Astrocyte of the spinal cord (primary cell): ENCODE measurements at places on chromosomes 16 and 17.
A peak's percentile ranks its signal among the peaks of the same experiment; 100 is the strongest.

DNA sequence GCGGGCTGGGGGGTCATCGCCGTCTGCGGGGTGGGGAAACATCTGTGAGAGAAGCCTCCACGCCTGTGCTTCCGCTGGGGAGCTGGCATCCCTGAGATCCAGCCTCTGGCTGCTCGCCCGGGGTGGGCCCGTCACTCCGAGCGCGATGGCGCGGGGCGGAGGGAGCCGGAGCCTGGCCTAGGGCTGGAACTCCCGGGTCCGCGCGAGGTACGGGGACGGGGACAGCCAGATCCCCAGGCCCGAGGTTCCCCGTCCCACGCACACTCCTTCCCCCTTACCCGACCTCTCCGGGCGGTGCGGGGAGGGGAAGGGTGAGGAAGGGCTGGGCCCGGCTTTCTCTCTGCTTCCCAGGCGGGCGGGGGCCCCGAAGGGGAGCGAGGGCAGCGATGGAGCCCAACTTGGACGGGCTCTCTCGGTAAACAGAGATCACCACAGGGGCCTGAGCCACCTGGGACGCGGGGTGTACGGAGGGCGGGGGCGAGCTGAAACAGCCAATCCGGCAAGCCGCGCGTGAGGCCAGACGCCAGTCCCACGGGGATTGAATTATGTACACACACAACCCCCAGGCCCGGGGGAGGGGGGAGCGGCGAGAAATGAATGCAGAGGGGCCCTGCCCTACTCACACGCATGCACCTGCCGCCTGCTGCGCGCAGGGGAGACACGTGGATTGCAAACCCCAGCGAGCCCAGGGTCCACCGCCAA is at the start of gene SLC16A11:
Gene SLC16A11, minus strand, starts transcription at position 596 of the 702 bp plus-strand sequence. Its CDS starts 579 bp downstream, at position 17.
- DNase-seq, result peak; percentile 17

- DNase-seq, result no peak
Observed at GRCh38 chr17:50153650-50154575, 3.4 kb upstream of the PPP1R9B start.

- no peak for DNase-seq
Observed at GRCh38 chr17:72318131-72318530, 197.3 kb downstream of the SOX9 start.

GRCh38 chr16:3346041-3346440 is 9.6 kb upstream of the OR2C1 start:
- DNase-seq, result no peak

- no peak for DNase-seq
Observed at GRCh38 chr17:57982452-57983170, 5.4 kb downstream of the VEZF1 start.

DNA sequence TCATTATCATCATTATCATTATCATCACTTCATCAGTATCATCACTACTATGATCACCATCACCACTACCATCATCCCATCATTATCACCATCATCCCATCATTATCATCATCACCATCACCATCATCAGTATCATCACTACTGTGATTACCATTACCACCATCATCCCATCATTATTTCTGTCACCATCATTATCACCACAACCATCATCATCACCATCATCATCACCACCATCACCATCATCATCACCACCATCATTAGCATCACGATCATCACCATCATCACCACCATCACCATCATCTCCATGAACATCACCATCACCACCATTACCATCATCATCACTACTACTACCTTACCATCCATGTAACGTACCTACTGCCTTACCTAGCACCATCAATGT is 368.8 kb downstream of the SEC14L1 start:
- no peak for DNase-seq

DNA sequence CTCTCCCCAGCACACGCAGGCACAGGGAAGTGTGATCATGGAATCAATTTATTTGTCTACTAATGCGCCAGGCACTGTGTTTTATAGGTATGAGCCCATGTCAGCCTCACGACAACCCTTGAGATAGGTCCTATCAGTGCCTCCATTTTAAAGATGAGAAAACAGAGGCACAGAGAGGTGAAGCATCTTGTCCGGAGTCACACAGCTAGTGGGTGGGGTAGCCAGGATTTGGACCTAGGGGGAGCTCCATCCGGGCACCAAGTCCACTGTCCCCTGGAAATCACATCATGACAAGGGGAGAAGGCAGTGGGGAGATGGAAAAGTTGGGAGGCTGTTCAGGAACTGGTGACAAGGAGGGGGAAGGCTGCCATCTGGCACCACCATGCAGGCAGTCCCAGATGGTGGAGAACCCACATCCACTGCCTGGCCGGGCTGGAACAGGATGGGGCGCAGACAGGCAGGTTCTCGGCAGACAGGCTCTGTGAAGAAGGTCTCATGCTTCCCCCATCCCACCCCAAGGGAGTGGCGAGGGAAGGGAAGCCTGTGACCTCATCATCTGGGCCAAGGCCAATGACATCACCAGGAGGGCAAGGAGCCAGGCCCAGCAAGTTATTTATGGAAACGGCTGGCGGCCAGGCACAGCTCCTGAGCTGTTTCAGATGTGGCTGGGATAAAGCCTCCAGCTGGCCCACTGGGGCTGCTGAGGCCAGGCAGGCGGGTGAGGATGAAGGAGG is 126.0 kb upstream of the SDK2 start:
- peak; percentile 74 for DNase-seq

GRCh38 chr17:74839990-74840852 is 19.5 kb downstream of the GRIN2C start:
- DNase-seq, result no peak

GRCh38 chr16:75821117-75821516 is 94.8 kb upstream of the CPHXL start:
- DNase-seq, result no peak
